ENCODE measurements at places on chromosomes 3 and 15.

- no peak for DNase-seq
Measured at GRCh38 chr15:48020166-48020565, 100.6 kb upstream of the SLC24A5 start.

- no peak for DNase-seq
Measured at GRCh38 chr3:184572633-184573270, 11.2 kb downstream of the EPHB3 start.

GRCh38 chr3:185479373-185479945 is 19.4 kb downstream of the TMEM41A start:
- no peak for DNase-seq

DNA sequence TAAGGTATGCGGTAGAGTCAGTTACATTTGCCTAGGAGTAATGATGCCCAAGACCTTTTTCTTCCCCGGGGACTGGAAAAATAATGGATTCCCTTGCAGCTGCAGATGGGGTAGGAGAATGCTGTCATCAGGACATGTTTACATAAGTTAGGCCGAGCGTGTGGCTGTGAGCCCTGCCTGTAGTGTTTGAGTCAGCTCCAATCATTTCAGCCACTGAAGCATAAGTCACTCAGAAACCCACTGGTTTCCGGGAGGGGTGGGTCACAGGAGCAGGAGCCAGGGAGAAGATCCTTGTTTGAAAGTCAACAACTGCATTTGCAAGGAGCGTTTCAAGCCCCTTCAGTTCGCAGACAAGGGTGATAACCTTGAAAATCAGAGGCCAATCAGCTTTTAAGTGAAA is 562.3 kb downstream of the MCTP2 start:
- DNase-seq = no peak

- DNase-seq = no peak
Measured at GRCh38 chr3:119835556-119835955, 53.7 kb downstream of the NR1I2 start.

Measured in sciatic nerve (tissue), 2 donors.